ENCODE measurements at places on chromosomes 6 and 20. TPM values are rescaled to one million over a fixed set of nuclear protein-coding genes. Genes with fewer than 3 reads are reported as not detected.

DNA sequence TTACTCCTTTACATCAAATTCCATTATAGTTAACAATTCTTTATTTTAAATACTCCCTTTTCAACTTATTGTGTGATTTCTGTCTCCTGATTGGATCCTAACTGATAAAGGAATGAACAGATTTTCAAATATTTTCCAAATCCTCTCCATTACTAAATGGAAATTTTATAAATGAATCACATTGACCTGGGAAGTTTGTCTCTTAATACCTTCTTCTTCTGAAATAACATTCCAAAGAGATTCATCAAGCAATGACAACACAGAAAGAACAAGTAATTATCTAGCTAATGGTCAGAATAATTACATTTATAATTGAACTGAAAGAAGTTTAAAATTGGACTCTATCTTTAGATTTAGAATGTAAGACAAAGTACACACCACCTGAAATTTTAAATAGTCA is 515.4 kb upstream of the PTCHD4 start:
- no peak overlapping the region for H3K27ac ChIP-seq
- peaks cover 2% of the 10 kb centered on the region for H3K4me1 ChIP-seq
- no peak overlapping the region for H3K4me3 ChIP-seq
- DNase-seq = no peak

DNA sequence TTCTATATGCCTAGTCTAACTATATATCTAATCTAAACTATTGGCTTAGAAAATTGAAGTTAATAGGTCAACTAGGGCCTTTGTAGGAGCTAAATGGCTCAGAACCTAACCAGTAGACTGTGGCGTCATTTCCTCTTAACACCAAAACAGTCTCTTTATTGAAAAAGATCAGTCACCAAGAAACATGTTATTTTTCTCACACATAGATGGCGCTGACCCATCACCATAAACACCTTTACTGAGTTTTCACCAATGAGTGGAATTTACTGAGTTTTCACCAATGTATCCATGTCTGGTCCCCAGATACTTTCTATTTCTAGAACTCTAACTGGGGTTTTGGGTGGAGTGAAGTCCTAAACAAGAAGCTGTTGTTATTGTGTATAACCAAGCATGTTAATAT is 636.0 kb downstream of the BCKDHB start:
- DNase-seq = no peak
- H3K4me3 ChIP-seq = no peak overlapping the region
- H3K36me3 ChIP-seq = no peaks in the 10 kb centered on the region
- H3K4me1 ChIP-seq = no peaks in the 10 kb centered on the region
- no peaks in the 10 kb centered on the region for H3K27me3 ChIP-seq
- H3K27ac ChIP-seq = no peak overlapping the region

DNA sequence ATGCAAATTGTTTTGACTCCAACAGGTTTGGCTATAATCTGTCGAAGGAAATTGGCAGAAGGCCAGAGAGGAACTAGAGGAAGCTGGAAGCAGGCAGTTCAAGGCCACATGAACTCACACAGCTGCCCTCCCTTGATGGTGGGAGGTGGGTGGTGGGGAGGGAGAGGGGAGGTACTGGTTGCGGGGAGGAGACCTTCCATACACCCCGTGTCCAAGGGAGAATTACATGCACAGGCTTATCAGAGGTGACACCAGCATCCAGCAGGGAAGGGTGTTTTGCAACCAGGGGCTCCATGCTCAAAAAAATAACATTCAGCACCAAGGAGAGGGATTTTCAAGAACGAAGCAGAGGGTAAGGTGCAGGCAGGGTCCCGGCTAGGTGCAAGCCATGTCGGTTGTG is 9.1 kb downstream of the PRND start:
- no peak for DNase-seq
- H3K4me3 ChIP-seq = no peak overlapping the region
- H3K36me3 ChIP-seq = no peaks in the 10 kb centered on the region
- no peaks in the 10 kb centered on the region for H3K27me3 ChIP-seq

DNA sequence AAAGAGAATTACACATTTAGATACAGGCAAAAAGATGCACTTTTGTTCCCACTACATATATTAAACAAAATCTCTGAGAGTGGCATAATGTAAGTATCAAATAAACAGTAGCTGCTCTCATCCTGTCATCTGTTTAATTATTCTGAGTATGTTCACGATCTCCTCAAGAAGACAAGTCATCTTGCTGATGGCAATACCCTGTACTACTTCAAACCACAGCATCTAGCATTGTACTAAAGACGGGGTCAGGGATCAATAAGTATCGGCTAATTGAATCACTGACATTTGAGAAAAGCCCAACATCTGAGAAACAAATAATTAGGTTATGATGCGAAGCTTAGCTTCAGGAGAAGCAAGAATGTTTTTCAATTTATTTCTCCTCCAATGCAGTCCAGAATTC is 175.1 kb downstream of the PTPRK start:
- H3K27ac ChIP-seq = no peak overlapping the region
- H3K4me1 ChIP-seq = no peaks in the 10 kb centered on the region
- H3K36me3 ChIP-seq = no peaks in the 10 kb centered on the region
- H3K27me3 ChIP-seq = no peaks in the 10 kb centered on the region
- DNase-seq = no peak

GRCh38 chr6:91438570-91438969 is 851.7 kb upstream of the MAP3K7 start:
- H3K4me3 ChIP-seq = no peak overlapping the region
- H3K27me3 ChIP-seq = no peaks in the 10 kb centered on the region
- no peak for DNase-seq
- no peak overlapping the region for H3K27ac ChIP-seq
- H3K36me3 ChIP-seq = no peaks in the 10 kb centered on the region

- H3K4me3 ChIP-seq = no peak overlapping the region
- H3K4me1 ChIP-seq = no peaks in the 10 kb centered on the region
- no peaks in the 10 kb centered on the region for H3K27me3 ChIP-seq
- no peak for DNase-seq
- H3K27ac ChIP-seq = no peak overlapping the region
- no peaks in the 10 kb centered on the region for H3K36me3 ChIP-seq
Observed at GRCh38 chr6:122059918-122060317, 339.5 kb upstream of the HSF2 start.

The MYO6 gene
- total RNA-seq = 21.9 TPM

The SRMS gene
- total RNA-seq = 0.29 TPM

The NKX2-2 gene
- total RNA-seq = not detected

The EFCAB8 gene
- total RNA-seq = 0.20 TPM

The SIRPB2 gene
- total RNA-seq = 0.28 TPM
